ENCODE measurements at places on chromosomes 2 and 18.

DNA sequence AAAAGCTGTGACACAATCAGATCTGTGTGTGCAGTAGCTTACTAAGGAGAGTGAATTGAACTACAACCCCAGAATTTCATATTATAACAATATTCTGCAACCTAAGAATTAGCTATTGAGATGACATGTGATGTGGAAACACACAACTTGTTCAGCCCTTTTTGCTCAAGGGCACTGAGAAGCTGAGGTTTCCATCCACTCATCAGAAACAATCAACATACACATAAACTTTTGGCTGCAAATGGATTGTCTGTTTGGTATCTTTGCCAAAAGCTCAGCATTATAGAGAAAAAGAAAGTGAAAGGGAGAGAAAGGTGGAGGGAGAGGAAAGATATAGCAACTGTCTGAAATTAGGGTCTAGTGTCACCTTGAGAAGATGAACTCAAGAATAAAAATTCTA is 117.2 kb upstream of the KLF7 start:
- DNase-seq = no peak

DNA sequence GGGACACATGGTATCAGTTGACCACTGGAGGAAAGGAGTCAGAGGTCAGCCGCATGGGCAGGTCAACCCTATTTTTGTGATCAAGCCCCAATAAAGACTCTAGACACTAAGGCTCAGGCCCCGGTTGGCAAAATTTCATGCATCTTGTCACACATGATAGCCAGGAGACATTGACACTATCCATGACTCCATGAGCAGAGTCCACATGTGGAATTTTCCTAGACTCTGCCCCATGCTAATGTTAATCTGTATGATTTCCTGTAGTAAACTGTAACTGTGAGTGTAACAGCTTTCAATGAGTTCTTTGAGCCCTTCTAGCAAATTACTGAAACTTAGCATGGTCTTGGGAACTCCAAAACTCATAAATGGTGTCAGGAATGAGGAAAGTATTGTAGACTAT is 192.3 kb downstream of the PDE11A start:
- no peak for DNase-seq

DNA sequence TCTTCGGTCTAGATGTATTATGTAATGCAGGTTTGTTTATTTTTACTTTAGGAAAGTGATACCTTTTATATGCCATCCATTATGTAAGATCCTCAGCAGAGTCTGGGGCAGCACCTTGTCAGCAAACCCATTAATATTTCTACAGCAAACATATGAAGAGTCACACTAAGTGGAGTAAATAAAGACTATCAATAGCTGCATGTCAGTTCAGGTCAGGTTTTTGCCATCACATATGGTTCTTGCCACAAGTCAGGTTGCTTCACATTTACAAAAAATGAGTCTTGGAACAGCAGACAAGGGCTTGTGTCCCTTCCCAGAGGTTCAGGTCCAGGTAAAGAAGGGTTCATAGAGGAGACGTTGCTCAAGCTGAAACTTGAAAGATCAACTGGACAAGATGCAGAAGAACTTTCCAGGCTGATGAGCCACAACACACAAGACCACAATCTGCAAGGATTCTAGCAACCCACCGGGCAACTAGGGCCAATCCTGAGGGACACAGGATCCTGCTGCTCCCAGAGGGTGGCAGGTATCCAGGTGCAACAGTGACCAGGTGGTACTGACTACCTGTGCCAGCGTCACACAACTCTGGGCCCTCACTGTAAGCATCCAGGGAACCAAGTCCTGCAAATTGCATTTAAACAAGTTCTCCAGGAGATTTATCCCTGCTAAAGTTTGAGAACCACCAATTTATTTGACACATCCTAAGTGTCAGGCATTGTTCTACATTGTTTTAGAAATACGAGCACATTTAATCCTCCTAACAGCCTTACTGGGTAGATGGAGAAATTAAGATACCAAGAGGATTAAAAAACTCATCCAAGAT is 215.8 kb downstream of the ALPK2 start:
- DNase-seq = no peak

DNA sequence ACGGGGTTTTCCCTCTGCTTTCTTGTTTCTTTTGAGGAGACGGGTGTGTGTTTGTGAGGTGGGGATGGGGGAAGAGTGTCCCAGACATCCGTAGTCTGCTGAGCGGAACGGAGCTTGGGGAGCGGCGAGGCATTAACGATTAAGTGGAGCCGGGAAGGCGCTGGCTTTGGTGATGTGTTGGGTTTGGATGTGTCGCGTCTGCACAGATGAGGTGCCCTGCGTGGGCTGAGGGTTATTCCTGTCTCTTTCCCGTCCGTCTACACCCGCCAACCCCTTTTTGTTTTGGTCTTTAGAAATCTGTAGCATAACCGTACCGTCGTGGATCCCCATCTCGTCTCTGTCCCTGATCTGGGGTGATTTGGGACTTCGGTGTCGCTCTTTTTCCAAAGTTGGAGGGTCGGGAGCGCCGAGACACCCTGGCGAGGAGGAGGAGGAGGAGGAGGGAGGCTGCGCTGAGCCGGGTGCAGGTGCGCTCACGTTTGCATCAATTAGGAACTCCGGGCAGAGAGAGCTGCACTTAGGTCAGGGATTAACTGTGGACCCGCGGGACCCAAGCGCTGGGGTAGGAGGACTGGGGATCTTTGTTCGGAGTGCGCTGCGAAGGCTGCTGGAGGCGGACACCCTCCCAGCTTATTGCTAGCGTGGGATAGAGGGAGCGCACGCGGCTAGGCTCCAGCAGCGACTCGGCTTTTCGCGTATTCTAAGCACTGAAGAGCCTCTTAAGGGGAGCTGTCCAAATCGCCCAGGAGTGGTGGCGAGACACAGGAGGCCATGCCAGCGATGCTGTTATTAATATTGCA is 720.3 kb downstream of the DPP10 start:
- DNase-seq = no peak

DNA sequence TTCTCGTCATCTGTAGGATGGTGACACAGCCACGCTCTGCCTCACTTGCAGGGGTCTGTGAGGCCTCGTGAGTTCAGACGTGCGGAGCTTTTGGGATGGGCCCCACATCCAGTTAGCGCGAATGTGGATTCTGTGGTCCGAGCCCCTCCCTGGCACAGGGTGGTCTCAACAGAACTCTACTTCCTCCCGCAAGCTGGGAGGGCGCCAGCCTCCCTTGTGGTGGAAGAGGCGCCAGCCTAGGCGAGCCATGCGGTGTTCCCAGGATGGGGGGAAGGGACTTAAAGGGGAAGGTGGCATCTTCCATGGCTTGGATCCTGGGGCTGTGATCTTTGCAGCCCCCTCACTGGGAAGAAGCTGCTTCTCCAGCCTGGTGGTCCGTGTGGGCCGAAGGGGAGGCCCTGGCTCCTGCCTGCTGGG is 1.4 kb downstream of the SNORC start:
- DNase-seq = no peak

DNA sequence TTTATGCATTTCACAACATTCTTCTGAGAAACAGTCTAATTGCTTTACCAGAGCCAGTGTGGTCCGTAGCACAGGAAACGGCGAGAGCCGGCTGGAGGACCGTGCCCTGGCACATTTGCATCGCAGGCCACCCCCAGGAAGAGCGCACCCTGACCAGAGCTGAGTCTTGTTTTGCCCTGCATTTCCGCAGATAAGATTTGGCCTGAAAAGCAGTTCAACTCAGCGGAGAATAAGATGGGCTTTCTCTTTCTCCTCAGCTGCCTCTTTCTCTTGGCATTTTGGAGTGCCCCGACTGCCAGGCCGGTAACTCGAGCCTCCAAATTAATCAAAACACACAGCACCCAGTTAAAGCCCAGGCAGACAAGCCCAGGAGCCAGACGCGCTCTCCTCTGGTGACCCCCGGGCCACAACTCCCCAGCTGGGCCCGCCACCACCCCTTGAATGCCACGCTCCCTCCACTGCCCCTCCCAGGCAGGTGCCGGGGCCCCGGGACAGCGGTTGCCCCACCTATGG is 464 bp downstream of the COL4A4 start:
- DNase-seq = no peak

- DNase-seq = no peak
Observed at GRCh38 chr18:55579501-55580270, 8.3 kb downstream of the TCF4 start.

DNA sequence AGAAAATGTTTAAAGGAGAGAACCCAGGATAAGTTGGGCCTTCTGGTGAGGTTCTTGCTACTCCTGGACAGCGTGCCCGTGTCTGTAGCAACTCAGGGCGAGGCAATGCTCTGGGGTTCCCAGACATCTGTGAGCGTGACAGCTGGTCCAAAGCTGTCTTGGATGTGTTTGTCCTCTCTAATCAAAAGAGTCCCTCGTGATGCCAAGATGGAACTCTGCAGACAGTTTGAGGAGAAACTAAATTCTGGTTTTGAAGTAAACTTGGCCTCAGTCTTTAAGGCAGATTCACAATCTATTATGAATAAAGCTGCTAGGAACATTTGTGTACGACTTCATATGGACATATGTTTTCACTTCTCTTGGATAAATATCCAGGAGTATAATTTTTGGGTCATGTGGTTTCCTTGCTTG is 47.3 kb downstream of the TMEM17 start:
- DNase-seq = no peak

DNA sequence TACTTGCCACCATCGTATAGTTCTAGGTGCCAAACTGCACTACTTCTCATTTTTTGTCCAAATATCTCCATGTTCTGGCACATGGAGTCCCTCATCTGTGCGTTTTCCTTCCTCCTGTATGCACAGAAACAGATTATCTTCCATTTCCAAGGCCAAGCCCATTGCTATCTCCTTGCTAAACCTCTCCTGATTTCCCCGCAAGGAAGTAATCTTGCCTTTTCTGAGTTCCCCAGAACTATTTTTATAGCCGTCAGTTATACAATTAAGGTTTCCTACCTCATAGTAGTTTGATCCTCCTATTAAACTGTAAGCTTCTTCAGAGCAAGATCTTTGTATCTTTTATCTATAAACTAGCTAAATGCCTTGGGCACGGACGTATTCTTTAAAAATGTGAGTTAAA is 7.2 kb downstream of the DSG2 start:
- DNase-seq = no peak

DNA sequence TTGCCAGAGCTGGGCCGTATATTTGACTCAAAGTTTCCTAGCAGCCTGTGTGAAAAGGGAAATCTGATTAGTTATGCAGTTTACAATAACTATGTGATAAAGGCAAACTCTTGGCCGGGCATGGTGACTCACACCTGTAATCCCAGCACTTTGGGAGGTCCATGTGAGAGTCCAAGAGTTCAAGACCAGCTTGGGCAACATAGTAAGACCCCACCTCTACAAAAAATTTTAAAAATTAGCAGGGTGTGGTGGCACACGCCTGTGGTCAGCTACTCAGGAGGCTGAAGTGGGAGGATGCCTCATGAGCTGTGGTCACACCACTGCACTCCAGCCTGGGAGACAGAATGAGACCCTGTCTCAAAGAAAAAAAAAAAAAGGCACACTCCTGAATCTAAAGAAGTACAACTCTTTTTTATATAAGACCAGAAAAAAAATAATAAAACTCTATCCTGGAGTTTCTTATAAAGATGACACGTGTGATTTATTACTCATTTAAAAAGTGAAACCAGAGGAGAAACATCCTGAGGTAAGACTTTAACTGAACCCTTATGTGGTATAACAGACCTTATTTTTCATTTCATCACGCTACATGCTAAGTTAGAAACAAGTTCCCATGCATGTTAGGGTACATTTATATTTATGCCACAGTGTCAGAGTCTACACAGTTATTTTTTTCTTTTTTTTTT is 32.6 kb upstream of the KCMF1 start:
- DNase-seq = peak; percentile 40

- no peak for DNase-seq
Observed at GRCh38 chr2:86821306-86821705, 30.6 kb upstream of the CD8A start.

DNA sequence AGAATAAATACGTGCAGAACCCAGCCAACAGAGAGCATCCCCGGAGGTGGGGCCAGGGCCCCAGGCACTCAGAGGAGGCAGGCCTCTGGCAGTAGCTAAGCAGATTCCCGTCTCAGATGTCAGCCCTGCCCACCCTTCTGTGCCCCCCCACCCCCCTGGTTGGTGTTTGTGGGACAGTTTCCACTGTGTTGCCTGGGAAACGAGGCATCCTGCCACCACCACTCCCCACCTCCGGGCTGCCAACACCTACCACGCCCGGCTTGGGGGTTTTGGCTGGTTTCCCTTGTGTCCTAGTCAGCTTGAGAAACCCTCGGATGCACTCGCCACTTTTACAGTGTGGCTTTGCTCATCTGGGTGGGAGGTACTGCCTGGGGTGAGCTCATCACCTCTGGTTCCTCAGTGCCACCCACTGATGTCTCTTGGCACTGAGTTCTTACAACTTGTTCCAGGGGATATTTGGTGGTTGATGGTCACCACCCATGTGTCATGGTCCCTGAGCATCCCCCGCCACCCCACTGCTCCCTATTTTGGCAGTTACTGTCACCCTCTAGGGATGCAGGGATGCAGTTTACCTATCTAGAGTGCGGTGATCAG is 72.4 kb upstream of the YWHAQ start:
- DNase-seq = peak; percentile 79

DNA sequence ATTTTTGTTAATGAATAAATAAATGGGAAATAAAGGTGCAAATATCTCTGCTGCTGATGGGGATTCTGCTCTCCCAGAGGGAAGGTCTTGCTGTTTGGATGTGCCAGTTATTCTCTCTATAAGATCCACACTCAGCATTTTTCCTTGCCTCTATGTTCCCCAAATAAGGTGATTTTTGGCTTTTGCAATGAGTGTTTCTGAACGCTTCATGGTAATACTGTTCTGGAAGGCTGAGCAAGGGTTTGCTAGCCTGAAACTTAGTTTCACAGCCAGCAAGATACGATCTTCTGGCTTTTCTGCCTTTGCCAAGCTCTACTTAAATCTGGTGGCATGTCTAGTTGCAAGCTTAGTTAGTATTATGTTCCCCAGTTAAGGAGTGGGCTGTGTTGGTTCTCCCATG is 114.6 kb downstream of the LPIN1 start:
- no peak for DNase-seq

DNA sequence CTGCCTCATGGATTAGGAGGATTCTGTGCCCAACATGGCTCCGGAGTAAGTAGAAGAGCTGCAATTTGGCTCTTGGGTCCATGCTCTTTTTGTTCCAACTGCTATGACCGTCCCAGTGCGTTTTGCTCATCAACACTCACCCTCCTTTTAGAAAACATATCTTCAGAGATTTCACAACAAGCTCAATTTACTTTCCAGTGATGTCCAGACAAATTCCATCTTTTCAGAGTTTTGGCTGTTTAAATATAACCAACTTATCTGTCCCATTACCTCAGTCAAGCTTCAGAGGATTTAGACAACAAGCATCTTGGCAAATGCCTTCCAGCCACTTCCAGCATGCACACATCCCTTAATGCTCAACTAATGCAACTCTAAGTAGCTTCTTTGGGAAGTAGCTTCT is 6.9 kb upstream of the SLC14A2 start:
- no peak for DNase-seq
